ENCODE measurements at places on chromosomes 13 and 19.

DNA sequence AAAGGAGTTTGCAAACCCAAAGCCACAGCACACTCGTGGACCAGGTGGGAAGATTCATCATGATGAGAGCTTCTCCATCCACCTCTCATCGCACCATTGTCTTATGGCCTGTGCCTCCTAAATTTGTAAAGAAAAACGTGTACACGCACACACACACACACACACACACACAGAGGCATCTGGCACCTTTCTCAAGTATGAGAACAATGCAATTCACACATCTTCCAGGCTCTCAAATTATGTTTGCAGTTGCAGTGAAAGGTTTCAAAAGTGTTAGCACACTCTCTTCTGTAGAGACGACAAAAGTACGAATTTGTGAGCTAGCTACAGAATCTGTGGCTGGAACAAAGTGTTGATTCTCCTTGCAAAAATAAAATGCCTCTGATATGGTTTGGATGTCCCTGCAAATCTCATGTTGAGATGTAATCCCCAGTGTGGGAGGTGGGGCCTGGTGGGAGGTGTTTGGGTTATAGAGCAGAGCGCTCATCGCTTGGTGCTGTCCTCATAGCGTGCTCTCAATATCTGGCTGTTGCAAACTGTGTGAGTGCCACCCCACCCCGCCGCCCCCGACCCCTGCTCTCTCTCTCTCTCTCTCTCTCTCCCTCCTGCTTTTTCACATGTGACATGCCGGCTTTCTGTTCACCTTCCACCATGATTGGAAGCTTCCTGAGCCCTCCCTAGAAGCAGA is 21.8 kb upstream of the RAB20 start:
- DNase-seq = no peak

DNA sequence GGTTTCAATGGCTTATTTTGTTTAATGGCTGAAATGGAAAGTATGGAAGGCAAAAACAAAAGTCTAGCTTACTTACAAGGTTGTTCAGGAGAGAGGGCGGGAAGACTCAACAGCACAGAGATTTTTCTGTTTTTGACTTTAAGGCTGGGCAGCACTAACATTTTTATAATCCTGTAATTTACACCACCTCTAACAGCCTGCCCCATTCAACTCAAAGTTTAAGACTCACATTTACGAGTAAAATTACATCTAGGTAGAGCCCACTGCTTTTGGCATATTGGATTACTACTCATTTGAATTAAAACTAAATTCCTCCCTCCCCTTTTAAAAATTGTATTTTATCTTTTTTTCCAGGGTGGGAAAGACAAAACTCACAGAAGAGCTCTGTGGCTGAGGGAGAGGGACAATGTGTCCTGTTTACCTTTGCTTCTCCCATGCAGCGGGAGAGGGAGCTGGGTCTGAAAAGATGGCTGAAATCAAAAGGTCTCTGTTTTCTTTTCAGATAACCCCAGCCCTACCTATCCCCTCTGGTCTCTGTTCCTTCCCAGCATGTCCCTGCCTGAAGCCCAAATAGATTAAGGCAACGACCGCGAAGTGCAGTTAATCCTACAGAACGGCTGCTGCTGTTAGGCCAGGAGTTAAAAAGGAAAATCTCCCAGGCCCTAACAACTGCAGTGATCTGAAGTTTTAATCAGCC is 6.6 kb downstream of the EFNB2 start:
- no peak for DNase-seq

DNA sequence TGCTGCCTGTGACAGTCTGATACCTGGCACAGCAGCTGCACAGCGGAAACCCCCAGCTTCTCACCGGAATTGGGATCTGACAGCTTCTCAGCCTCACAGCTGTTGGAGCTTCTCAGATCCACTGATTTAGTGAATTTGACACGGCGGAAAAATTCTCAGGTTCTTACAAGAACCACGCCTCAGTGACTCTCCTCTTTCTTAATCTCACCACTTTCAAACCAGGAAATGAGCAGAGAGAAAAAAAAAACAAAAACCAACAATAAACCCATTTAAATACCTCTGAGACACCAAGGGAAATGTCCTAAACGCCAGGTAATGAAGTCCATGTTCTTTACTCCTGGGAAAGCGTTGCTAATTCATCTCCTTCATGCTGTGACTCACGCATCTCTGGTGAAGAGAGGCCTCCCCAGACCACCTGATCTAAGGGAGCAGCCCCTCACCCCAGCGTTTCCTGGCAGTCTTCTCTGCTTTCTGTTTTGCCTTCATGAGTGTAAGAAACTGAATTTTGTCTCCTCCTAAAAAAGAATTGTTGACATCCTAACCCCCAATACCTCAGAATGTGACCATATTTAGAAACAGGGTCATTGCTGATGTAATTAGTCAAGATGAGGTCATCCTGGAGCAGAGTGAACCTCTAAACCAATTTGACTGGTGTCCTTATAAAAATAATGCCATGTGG is 15.9 kb upstream of the IZUMO2 start:
- DNase-seq = no peak

DNA sequence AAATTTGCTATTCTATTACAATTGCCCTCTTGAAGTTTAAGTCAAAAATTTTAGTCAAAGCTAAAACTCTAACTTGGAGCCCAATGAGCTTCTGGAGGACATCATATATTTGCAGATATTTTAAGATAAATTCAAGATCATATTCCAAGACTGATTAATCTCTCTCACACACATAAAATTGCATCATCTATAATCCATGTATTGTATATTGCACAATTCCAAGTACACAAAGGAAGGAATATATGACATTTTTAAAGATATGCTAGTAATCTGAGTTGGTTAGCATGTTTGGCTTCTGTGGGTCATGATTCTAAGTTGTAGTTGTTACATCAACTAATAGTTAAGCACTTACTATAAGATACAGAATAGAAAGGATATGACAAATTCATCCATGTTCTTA is 53.3 kb downstream of the KCNRG start:
- DNase-seq = no peak

- DNase-seq = no peak
Observed at GRCh38 chr13:24927810-24928404, 163.9 kb downstream of the RNF17 start.

Data from fibroblast of lung (primary cell).